ENCODE measurements at places on chromosomes 13 and 19.
A peak's percentile ranks its signal among the peaks of the same experiment; 100 is the strongest.

DNA sequence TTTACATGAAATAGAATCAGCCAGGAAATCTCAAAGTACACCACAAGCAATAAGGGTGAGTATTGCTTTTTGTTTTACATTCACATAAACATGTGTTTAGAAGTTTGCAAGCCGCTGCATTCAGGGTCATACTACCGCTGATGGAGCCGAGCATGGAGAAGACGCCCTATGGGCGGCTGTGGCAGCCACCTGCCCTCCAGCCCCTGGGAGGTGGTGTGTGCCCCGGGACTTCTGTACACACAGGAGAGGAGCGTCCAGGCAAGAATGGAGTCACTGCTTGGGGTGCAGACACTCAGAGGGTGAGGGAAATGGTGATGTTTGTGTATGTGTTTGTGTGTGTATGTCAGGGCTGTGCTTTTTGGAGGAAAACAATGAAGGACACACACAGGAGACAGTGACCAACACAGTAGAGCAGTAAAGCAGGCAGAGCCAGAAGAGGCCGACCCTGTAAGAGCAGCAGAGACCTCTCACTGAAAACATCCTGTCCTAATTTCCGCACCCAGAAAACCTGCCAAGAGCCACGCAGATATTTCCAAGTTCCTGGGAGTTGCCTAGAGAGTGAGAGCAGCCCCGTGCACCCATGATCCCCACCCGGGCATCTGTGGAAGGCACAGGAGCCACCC lies 108.1 kb upstream of the GJB6 start:
- DNase-seq = no peak

DNA sequence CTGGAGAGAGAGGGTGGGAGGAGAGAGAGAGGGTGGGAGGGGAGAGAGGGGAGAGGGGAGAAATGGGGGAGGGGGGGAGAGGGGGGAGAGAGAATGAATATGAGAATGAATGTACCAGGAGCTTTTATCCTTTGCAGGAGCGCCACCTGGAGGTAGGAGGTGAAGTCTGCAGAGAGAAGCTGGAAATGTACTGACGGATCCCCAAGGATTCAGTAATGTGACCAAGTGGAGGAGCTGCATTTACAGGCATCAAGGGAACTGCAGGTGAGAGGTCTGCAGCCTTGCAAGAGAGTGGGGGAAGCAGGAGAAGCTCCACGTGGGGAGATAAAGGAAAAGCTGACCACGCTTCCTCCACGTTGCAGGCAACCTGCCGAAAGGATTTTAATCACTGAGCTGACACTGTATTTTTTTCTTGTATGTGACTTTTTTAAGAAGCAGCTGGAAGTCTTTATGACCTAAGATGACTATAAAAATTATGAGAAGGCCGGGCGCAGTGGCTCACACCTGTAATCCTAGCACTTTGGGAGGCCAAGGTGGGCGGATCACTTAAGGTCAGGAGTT lies 33.7 kb downstream of the VSTM1 start:
- DNase-seq = peak; percentile 55

- DNase-seq = no peak
These were observed 52.4 kb upstream of the SOX21 start for GRCh38 chr13:94764576-94765321.

- DNase-seq = peak; percentile 20
These were observed 361.5 kb upstream of the HTR2A start for GRCh38 chr13:47258384-47258783.

DNA sequence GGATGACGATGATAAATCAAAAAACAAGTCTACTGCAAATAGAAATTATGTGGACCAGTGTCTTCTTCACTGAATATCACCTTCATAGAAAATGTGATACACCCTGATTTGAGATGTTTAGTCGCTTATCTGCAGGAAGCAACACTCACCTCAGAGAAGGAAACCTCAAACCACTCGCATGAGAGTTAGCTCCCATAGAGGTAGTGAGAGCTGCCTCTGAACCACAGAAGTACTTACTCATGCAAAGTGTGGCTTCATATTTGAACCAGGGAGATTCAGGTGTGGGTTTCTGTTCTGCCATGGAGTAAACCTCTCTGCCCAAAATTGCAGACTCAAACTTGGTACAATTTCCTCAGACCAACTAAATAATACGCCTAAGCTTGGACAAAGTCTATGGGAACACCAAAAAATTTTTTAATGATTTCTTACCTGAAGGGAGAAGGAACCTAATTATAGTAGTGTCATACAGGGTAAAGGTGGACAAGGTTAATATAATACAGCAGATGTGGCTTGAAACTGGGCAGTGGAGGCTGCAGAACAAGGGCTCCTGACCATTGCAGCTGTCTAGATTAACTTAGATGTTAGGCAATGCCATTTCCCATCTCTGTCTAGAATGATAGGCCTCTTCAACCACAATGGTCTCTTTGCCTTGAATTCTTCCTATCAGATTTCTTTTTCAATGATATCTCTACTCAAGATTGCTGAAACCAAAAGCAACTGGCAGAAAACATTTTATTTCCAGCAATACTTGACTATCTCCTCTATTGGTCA lies 29.6 kb upstream of the RCBTB2 start:
- no peak for DNase-seq

DNA sequence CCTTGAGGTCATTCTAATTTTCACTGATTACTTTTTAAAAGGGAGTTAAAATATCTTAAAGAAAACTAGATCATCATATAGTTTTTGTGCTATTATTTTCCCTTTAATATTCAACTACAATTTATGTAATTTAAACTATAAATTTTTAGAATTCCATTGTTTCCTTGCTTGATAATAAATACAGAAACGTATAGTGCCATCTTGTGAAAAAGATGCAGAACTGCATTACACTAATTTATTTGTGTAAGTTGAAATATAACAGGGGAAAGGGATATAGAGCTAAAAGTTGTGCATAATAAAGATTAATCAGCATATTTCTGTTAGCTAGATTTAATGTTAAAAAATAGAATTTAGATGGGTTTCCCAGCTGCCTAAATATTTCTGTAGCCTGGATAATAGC lies 61.5 kb upstream of the TDRD3 start:
- peak; percentile 28 for DNase-seq

DNA sequence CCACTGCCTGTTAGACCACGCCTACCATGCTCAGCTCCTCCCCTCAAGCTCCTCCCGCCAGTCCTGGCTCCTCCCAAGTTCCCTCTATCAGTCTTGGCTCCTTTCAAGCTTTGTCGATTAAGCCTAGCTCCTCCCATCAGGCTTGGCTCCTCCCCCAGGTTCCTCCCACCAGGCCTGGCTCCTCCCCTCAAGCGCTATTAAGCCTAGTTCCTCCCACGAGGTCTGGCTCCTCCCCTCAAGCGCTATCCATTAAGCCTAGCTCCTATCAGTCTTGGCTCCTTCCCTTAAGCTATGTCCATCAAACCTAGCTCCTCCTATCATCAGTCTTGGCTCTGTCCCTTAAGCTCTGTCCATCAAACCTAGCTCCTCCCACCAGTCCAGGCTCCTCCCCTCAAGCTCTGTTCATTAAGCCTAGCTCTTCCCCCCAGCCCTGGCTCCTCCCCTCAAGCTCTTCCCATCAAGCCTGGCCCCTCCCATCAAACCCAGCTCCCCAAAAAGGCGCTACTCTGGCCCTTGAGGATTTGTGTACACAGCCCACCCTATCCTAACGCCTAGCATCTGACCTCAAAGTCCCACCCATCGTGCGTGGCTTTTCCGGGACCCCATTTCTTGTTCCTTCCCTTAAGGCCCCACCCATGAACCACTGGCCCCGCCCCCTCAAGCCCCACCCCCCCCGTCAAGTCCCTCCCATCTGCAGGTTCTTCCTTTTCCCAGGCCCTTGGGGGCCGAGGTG lies 10.0 kb downstream of the CAMSAP3 start:
- no peak for DNase-seq

- DNase-seq = peak; percentile 74
These were observed 11.6 kb upstream of the GPR18 start for GRCh38 chr13:99269627-99270241.

DNA sequence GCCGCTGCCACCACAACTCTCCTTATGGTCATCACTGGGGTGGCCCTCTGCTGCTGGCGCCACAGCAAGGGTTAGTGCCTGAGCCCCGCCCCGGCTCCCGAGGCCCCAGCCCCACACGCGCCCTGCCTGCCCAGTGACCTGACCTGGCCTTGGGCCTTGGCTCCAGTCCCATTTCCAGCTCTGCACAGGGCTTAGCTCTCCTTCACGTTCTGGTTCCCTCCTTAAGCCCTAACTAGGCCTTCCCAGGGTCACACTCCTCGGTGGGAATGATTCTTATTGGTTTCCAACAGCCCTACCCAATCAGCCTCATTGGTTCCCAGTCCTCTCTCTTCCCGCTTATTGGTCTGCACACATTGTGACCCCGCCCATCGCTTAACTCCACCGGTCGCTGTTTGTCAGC lies 5.8 kb downstream of the KIRREL2 start:
- DNase-seq = no peak

DNA sequence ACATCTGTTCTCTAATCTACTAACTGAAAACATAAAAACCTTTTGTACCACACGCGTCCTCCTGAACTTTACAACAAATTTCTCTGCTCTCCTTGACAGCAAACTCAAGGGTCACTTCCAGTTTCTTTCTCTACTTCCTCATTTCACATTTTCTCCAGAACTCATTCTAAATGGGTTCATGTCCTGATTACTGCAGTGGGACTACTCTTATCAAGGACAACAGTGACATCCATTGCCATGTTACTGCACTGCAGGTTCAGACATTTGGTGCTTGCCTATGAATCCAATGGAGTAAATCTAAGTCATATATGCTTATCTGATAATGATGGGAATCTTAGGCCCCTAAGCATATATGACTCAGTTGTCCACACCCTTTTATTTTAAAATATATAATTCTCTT lies 35.3 kb downstream of the FPR3 start:
- DNase-seq = peak; percentile 17

DNA sequence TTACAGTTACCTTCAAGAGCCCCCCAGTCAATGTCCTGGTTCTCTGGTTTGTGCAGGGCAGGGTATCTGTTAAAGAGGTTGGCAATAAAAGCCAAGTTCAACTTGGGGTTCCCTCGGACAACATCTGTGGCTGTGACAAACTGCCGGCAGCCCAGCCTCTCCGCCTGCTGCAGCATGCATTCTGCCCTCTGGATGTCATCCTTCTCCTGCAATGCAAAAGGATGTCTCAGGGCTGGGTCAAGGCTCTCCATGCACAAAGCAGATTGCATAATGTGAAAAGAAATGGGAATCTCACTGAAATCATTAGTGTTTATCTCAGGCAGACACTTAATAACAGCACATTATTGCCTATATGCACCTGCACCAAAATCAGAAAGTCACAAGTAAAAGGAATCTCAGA lies 35.1 kb downstream of the LCP1 start:
- peak; percentile 26 for DNase-seq

DNA sequence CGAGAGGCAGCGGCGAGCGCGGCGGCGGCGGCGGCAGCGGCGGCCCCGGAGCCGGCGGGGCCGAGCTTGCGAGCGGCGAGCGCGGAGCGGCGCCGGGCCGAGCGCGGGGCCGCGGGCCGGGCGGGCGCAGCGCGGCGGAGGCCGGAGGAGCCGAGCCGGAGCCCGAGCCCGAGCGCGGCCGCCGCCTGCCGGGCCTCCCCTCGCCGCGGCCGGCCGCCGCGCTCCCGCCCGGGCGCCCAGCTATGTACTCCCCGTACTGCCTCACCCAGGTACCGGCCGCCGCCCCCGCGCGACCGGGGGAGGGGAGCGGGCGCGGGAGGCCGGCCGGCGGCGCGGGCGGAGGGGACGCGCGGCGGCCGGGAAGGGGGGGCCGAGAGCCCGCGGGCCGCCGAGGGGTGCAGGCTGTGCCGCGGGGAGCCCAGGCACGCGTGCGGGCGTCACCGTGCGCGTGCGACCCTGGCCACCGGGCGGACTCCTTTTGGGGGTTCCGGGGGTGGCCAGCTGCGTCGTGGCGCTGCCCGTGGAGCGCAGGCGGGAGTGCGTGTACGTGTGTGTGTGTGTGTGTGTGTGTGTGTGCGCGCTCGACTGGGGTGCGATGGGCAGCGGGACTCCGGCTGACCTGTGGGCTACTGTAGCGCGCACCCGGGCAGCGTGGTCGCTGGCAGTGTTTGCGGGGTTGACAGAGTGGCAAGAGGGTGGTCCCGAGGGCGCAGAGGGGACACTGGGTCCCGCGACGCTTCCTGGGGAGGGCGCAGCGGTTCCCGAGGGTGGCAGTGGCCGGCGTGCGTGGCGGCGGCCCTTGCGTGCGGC lies 526 bp downstream of the NFIX start:
- peak; percentile 42 for DNase-seq

DNA sequence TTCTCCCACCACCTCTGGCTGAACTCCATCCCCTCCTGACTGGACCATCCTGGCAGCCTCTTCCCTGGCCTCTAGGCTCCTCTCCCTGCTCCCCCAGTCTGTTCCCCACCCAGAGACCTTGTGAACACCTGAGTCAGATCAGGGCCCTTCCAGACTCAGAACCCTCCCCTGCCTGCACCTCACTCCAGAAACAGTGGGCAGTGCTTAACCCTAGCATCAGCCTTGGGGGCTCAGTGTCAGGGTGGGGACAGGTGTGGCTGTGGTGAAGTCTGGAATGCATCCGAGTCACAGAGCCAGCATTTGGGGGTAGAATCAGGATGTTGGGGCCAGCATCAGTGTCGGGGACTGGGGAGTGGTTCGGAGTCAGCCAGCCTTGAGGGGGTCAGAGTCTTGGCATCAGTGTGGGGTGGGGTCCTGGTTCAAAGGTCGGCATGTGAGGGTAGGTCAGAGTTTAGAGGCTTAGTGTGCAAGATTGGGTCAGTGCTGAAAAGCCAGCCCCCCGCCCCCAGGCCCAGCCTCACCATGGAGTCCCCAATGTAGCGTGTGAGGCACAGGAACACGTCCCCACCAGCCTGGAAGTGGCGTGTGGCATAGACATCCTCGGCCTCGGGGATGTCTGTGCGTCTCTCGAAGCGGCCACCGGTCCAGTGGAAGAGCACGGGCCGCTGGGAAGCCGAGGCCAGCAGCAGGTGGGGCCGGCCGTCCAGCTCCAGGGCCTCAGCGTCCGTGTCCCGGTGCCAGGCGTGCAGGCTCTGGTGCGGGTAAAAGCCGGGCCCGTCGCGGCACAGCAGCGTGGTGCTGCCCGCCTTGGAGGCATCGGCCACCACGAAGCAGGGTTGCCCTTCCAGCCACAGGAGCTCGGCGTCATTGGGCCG lies 8.9 kb downstream of the LGI4 start:
- no peak for DNase-seq

GRCh38 chr19:36772311-36773222 lies at the start of gene ZNF850:
Gene ZNF850, minus strand, starts transcription at chr19:36772807. Its CDS starts 10,201 bp downstream, at chr19:36762606.
- DNase-seq = peak; percentile 93

- DNase-seq = peak; percentile 42
These were observed 16.8 kb upstream of the SEMA6B start for GRCh38 chr19:4576016-4576933.

DNA sequence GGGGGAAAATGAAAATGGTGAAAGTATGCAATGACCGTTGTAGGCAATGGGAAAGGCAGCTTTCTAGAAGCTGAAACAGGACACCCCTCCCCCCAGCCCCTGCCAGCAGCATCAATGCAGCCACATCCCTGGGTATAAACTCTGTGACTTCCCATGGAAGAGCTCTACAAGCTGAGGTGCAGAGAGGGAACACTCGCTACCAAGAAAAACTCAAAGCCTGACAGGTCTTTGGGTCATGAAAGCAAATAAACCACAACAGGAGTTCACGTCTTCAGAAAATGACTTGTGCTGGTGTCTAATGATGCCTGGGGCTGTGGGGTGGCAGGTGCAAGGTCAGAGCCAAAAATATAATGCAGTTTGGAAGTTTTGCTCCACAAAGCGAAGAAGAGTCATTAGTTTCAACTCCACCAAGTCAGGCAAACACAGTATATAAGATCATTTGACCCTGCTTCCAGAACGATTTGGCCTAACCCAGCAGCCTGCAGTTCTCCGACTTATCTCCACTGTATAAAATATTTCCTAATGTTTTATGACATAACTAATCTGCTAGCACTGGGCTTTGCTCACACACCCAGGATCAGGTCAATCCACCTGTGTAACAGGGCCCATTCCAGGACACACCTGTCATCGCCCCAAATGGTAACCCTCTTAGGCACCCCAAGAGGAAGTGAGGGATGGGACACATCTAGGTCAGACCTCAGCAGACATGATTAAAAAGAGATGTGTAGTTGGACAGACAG lies 102.1 kb downstream of the IRS2 start:
- no peak for DNase-seq

Data from AG10803 (cell line).